ENCODE measurements at places on chromosomes 5 and 9.

GRCh38 chr9:132409828-132410528 is at the start of gene CFAP77:
Gene CFAP77 (plus strand): TSS chr9:132410211. CDS start chr9:132410272, 61 bp downstream.
- DNase-seq: peak; percentile 22

DNA sequence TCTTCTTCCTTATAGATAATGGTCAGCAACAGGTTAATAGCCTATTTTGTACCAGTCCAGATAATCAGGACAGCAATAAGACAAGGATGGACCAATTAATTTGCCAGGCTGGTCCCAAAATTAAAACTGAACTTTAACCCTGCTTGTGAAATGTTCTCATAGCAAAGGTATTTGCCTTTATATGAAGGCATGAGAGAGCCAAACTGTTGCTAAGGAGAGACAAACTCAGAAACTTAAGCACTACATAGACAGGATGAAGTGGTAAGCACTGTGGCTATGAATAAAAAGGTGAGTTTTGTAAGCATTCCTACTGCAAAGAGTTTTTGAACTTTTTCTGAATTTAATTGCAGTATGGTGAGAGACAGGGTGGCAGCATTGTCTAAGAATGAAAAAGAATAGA is 174.7 kb upstream of the PPP1R2B start:
- no peak for DNase-seq

DNA sequence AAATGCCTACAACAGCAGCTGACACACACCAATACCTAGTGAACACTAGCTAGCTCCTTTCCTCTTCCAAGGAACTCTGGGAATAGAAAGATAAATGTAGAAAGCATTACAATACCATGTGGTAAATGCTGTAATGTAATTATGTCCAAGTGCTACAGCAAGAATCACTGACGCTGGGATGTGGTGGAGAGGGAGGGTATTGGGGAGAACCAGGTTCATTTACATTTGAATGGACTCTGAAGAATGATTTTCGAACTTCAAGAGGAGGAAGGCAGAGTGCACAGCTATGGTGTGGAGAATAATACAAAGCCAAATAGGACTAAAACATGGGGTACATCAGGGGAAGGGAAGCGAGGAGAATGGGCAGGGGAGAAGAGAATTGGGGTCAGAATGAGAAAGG is 158.0 kb downstream of the CDK5RAP2 start:
- no peak for DNase-seq

DNA sequence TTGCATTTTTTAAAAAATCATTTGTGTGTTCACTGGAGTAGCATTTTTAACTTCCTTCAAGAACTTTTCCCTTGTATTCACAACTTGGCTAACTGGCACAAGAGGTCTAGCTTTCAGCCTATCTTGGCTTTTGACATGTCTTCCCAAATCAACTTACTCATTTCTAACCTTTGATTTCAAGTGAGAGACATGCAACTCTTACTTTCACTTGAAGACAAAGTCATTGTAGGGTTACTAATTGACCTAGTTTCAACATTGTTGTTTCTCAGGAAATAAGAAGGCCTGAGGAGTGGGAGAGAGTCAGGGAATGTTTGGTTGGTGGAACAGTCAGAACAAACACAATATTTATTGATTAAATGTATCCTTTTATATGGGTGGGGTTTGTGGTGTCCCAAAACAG is 95.0 kb upstream of the C9orf72 start:
- no peak for DNase-seq

- DNase-seq: no peak
Observed at GRCh38 chr9:81372628-81373191, 316.6 kb downstream of the TLE1 start.

DNA sequence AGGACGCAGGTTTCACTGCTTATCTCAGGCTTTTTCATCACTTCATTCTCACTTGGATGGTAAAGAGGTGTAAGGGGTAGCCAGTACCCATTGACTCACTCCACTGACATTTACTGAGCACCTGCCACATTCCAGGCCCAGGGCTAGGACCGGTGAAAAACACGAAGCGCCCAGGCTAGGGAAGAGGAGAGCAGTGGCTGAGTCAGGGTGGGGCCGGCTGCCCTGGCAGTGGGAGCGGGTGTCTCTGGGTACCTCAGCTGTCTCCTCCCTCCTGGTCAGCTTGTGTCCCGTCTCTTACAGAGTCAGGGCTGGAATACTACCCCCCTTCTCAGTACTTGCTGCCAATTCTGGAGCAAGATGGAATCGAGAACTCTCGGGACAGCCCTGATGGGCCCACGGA is 22.2 kb downstream of the LRSAM1 start:
- DNase-seq: no peak

DNA sequence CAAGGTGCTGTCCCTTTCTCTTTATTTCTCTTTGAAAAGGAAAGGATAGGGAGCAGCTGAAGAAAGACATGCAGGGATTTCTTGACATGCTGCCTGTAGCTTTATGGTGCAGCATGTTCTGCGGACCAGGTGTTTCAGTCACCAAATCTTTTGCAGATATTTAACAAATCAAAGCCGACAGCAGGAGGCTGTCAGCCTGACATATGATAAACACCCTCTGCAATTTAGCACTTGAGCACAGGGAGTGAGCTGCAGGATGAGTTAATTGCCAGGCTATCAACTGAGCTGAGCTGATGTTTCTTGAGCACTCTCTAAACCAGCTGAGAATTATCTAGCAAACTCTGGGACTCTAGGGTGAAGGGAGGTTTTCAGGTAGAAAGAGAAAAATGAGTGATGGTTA is 212.8 kb upstream of the ATP10B start:
- no peak for DNase-seq

DNA sequence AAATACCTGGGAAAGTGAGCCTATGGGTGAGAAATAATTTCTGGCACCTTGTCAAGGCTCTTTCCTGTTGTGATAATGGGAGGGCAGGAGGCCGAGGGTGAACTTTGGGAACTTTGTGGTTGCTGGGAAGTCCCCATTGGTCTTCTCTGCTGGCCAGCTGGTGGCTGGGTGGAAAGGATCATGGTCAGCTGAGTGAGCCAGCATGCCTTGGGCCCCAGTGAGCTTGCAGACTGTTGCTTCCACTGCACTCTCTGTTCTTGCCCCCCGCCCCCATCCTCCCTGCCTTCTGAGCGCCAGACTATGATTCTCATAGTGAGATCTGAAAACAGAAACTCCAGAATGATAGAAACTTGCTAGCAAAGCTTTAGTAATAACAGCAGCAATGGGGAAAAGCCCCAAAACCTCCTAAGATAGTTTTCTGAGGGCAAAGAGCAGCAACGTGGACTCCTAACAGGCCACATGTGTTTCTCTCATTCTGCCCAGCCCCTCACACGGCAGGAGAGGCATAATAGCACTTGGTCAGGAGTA is 139.2 kb upstream of the SMARCA2 start:
- no peak for DNase-seq

- no peak for DNase-seq
Observed at GRCh38 chr9:118536153-118536552, 832.0 kb downstream of the TLR4 start.

GRCh38 chr9:105439428-105439827 is 8.4 kb upstream of the FSD1L start:
- no peak for DNase-seq

- no peak for DNase-seq
Observed at GRCh38 chr9:107850653-107851052, 361.1 kb upstream of the KLF4 start.

GRCh38 chr9:2338777-2339365 is 282.7 kb upstream of the VLDLR start:
- no peak for DNase-seq

DNA sequence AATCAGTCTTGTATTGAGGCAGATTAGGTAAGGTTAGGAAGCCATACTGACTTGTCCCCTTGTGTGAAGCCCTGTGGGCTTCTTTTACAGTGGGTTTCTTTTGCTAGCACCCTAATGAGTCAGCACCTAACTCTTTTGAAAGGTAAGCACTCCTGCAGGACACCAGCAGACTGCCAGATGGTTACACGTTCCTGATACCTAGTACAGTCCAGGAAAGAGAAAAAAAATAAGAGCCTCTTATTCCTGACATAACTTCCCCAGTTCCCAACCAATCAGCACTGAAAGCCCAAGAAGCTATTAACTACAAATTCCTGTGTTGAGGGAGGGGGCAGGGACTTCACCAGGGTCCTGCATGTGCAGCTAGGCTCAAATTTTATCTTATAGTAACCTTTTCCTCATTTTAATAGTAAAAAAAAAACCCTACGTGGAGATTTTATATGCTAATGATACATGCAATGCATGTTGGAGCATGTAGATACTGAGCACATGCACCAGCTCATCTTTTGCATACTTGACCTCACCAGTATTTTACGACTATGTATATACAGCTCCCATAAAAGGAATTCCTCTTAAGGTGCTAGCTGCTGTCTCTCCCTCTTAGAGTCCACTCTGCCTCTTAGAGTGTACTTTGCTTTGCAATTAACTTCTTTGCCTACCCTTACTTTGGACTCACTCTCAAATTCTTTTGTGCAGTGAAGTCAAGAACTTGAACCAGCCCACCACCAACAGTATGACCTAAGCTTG is 84.7 kb upstream of the RORB start:
- no peak for DNase-seq

- DNase-seq: no peak
Observed at GRCh38 chr5:164359260-164360255, 854.1 kb downstream of the MAT2B start.

GRCh38 chr5:60916646-60917045 is 28.2 kb downstream of the ERCC8 start:
- DNase-seq: no peak

- DNase-seq: no peak
Observed at GRCh38 chr9:121640491-121641223, 10.8 kb upstream of the DAB2IP start.

DNA sequence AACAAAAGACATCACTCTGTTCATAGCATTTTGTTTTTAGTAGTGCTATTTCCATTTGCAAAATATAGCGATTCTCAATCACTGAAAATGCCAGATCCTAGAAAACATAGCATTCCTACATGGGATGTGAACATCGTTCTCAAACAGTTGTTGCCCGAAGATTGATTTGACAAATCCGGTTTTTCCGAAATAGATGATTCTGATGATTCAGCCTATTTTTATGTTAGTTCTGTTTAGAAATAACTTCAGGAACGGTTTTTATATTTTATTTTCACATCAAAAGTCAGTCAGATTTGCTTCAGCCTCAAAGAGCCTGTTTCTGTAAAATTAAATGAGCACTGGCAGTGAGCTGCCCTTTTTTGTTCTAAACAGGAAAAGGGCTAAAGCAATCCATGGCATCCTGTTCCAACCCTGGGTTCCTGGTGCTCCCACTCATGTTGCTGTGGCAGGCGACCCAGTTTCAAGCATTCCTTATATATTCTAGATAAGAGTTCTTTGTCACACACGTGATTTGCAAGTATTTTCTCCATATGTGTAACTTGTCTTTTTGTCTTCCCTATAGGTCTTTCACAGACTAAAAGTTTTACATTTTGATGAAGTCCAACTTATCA is 14.2 kb upstream of the PSIP1 start:
- DNase-seq: no peak

DNA sequence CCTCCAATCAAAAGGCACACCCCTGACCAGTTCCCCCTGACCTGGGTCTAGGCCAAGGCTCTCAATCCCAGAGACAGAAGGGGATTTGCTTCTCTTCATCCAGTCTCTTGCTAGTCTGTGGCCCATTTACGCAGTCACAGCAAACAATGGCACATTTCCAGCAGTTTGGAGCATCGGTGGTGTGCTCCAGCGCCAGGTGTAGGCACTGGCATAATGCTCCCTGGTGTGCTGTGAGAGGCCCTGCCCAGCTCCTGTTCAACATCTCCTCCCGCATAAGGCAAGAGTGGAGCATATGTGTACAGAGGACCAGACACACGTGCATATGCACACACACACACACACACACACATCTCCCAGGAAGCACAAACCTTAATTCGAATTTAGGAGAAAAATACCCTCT is 79.5 kb upstream of the ERCC6L2 start:
- no peak for DNase-seq

GRCh38 chr5:89580976-89581375 is 698.0 kb upstream of the MEF2C start:
- DNase-seq: no peak

DNA sequence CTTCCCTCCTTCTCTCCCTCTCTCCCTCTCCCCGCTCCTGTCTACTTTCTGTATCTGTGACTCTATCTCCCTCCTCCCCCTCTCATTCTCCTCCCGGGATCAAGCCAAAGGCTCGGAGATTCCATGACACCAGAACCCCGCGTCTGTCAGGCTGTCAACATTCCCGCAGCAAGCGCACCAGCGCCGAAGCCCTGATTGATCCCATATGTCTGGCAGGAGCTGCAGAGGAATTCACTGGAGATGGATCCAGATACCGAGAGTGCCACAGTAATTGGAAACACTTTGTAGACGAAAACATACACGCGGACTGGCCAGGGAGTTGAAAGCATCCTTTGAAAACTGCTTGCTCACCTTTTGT is 300 bp upstream of the SVEP1 start:
- no peak for DNase-seq

DNA sequence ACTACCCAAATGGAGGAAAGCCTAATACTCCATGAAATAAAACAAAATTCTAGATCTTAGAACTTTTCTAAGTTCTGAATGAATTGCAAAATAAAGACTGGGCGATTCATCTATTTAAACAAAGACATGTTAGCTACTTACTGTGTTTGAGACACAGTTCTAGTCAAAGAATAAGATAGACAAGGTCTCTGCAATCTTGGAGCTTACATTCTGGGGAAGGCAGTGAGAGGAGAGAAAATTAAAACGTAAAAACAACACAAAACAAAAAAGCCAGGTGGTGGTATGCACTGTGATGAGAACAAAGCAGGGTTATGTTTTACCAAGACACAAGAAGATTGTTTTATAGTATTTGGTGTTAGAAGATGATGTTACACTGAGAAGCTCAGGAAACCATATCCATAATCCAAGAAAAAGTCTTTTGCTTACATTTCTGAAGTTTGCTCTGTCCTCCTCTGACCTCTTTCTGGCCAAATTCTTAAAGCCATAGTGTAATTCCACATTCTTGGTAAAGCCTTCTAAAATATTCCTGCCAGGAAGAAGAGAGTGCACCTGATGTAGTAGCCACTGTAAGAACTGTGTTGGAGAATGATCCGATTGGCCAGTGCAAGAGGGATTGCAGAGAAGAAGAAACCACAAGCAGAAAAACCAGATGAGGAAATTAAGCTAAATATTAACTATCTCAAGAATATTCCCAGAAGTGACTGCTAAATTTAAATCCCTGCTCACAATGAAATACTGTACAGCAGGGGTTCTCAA is 218.4 kb downstream of the PCSK1 start:
- no peak for DNase-seq

- no peak for DNase-seq
Observed at GRCh38 chr5:121745407-121745806, 106.3 kb upstream of the FTMT start.

Measured in T-helper 1 cell (primary cell).